ENCODE measurements at places on chromosomes 2 and 18.

DNA sequence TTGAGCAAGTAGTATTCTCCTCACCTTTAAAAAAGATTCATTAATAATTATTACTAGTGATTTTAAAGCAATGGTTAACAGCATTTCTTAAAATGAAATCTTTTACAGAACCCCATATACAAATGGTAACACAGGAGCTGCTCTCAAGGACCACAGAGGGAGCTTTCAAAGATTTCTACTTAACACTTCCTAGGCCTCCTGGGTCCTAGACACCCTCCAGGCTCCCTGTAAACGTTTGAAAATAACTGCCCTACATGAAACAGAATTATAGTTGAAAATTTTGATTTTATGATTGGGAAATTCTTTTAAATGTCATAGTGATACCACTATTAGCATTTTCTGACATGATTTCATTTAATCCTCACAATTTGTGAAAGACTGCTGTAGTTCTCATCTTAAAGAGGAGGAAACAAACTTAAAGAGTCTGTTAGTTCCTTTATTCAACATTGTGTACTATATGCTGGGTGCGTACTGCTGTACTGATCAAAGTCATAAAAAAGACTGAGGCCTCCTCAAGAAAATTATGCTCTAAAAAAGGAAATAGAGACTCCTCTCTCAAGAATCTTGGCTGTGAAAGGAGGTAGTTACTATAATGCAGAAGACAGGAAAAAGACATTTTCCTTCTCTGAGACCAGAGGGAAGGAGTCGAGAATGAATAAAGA lies 10.6 kb downstream of the CUL3 start:
- DNase-seq = no peak

- no peak for DNase-seq
These were observed 436.9 kb upstream of the SPRED2 start for GRCh38 chr2:65869296-65869695.

GRCh38 chr2:58146707-58147106 lies 94.4 kb downstream of the FANCL start:
- no peak for DNase-seq

DNA sequence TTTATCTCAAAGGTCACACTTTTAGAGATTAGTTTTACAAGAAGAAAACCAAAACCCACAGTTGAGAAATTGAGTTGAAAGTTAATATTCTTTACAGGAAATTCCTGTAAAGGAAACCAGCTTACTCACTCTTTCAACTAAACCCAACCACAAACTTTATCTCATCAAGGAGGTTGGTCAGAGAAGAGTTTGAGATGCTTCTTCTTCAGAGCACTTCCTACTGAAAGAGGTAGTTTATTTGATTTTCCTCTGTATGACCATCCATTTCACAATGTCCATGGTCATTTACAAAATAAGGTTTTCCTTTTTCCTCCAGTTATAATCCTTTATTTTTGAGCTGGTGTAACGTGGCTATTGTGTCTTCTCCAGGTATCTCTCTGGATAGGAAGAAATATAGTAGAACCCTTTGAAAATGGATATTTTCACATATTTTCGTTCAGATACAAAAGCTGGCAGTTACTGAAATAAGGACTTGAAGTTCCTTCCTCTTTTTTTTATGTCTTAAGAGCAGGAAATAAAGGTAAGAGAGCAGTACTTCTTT lies 4.5 kb upstream of the IL18RAP start:
- DNase-seq = peak; percentile 59

- no peak for DNase-seq
These were observed 9.9 kb downstream of the NDUFS1 start for GRCh38 chr2:206149330-206149729.

GRCh38 chr2:44291281-44292248 lies 16.3 kb downstream of the SLC3A1 start:
- DNase-seq = no peak

- DNase-seq = no peak
These were observed 216.2 kb downstream of the SETBP1 start for GRCh38 chr18:44896846-44897245.

DNA sequence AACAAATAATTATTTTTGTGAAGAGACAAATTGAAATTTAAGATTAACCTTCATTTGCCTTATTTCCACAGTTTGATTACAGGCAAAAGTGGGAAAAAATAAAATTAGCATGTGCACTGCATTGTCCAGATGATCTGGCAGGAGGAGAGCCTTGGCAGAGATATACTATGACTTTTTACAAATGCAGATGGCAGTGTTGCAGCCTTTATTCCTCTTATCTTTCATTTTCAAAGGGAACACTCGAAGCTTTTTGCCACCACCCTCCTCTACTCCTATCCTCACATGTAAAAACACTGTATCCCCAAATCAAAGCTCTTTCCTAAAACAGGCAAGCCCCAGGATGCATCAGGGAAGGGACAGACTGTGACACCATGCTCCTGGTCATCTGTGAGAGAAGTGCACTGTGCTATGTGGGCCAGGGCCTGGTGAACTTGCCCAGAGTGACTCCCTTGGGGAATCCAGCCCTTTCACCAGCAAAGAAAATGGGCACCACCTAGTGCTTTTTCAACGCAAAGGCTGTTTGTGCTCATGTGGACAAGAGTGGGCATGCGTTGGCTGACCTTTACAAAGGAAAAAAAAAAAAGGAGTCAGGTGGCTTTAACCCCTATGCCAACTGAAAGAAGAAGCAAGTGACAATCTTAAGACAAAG lies 74.7 kb upstream of the ETAA1 start:
- no peak for DNase-seq

GRCh38 chr2:217060516-217060915 lies 200.7 kb upstream of the TNP1 start:
- no peak for DNase-seq

GRCh38 chr2:228657807-228658402 lies 476.4 kb upstream of the SPHKAP start:
- DNase-seq = no peak

DNA sequence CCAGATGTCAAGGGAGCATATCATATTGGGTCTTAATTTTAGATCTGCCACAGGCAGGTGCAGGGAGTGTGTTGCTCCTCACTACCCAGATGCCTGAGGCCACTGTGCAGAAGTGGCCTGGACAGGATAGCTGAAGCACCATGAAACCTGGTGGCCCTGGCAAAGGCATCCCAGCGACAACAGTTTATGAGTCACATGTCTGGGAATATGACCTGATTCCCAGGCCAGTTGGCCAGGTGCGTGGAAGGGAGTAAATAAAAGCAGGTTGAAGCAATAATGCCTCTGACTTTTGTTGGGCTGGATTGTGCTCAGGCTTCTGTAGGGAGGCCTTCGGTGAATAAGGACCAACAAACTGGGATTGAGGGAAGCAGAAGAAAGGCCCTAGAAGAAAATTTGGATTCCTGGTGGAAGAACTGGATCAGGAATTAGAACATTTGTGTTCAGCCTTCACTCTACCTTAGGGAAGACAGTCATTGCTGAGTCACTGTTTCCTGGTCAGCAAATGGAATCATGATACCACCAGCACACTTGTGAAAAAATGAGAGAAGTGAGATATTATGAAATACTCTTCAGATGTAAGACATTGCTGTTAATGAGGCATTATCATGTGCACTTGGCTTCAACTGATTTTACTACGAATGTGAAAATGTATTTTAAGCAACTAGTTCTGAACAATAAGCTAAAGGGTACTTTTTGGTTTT lies 78.4 kb upstream of the ZNF516 start:
- DNase-seq = no peak

GRCh38 chr18:59041296-59041695 lies 98.4 kb upstream of the SEC11C start:
- DNase-seq = no peak

- DNase-seq = no peak
These were observed 42.4 kb upstream of the LIMS1 start for GRCh38 chr2:108491848-108492247.
